Effector memory CD8-positive, alpha-beta T cell (primary cell): ENCODE measurements at places on chromosomes 6 and 20.

DNA sequence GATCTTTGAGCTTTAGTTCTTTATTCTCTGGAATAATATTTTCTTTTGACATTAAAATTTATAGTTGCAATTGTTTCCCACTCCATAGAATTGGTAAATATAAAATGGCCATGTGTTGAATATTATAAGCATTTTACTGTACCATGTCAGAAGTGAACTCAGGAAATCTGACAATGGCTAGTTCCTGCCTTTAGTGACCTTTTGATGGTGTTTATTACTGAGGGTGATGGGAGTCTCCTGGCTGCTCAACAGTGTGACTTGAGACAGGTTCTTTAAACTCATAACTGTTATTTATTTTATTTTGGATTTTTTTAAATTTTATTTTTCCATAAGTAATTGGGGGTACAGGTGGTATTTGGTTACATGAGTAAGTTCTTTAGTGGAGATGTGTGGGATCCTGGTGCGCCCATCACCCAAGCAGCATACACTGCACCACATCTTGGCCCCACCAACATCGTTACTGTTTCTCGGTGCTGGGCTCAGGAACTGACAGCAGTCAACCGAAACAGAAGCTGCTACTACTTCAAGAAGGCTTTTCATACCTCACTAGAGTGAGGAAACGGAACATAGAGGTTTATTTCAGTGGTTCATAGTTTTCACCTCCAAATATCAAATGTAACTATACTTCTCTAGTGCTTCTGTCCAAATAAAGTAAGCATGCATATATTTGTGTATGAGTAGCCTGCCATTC, 90.4 kb downstream of the PLEKHG1 start:
- no peak for DNase-seq

- no peak for DNase-seq
Observed at GRCh38 chr6:16947375-16948015, 154.4 kb upstream of the STMND1 start.

DNA sequence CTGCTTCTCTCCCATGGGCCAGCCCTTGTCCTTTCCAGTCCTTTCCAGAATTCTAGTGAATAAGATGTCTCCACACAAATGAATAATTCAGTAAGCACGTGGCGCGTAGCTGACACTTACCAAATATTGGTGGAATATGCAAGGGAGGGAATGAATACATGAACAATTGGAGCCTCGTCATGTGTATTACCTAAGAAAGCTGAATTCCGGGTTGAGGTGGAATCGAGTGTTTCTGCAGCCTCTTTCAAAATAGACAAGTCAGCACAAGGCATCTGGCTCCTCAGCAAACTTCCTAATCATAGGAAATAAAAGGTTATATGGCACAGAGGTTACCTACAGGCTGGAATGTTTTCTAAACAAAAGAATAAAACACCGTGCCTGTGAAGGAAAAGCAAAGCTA, 47.0 kb upstream of the NT5E start:
- DNase-seq, result no peak

GRCh38 chr20:45904583-45905504, 7.1 kb downstream of the PLTP start:
- no peak for DNase-seq

GRCh38 chr6:111411046-111411445, 72.0 kb downstream of the REV3L start:
- DNase-seq, result no peak

DNA sequence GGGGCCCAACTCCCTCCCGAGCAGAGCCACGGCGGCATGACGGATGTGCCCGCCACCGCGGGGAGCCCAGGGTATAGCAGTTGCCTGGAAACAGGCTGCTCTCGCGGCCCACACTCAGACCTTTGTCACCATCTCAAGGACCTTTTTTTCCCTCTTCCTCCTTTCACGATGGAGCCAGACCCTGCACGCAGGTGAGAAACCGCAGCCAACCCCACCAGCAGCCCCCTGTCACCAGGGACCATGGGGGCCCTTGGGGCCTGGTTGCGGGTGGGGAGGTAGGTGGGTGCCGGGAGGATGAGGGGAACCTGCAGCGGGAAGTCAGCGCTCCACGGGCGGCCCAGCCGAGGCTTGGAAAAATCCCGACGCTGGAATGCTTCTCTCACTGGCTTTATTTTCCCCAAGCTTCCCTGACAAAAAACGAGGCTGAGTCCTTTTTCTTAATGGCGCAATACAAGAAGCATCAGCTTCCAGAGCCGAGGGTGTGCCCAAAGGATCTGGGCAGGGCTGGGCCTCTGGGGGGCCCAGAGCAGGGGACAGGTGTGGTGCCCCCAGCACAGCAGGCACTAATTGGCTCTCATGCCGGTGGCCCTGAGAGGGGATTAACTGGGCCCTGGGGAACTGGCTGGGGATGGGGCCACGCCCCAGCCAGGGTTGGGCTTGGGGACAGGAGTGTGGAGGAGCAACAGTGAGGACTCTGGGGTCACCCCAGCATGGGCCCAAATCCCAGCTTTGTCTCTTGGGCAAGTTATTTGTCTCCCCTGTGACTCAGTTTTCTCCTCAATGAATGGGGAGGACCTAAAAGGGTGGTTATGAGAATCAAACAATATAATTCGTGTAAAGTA, 23.9 kb downstream of the NOL4L start:
- DNase-seq, result no peak

GRCh38 chr20:57893366-57893999, 183.7 kb upstream of the PMEPA1 start:
- no peak for DNase-seq

DNA sequence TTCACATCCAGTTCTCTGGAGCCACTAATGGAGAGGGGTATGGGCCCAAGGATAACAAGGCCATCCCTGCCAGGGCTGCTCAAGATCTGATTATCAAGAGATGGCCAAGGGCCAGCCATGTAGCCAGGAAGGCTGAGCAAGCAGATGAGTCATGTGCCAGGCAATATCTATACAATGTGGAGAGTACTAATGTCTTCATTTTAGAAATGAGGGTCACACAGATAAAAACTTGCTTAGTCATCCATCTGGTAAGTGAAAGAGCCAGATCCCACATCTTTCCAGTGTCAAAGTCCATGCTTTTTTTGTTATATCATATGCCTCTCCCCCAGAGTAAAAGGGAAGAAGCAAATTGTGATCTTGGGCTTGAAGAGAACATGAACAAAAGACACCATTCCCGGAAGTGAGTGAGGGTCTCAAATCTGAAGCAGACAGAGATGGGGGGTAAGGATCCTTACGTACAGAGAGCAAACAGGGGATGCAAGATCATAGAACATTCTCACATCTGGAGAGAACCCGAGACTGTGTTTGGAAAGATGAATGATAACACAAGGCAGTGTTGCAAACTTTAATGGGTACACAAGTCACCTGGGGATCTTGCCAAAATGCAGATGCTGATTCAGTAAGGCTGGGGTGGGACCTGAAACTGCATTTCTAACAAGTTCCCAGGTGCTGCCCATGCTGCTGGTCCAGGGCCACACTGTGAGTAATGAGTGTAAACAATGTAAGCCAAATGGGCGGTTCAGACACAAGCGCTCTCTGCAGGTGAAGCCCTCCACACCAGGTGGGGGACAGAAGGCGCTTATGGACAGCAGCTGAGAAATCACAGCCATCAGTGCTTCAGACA, 20.0 kb upstream of the GSTA3 start:
- DNase-seq, result no peak

GRCh38 chr20:32465092-32465900, 107.2 kb downstream of the ASXL1 start:
- DNase-seq, result no peak

- DNase-seq, result no peak
Observed at GRCh38 chr6:159513074-159513720, 179.8 kb downstream of the SOD2 start.

- DNase-seq, result no peak
Observed at GRCh38 chr6:165829376-165829775, 166.3 kb upstream of the PDE10A start.

DNA sequence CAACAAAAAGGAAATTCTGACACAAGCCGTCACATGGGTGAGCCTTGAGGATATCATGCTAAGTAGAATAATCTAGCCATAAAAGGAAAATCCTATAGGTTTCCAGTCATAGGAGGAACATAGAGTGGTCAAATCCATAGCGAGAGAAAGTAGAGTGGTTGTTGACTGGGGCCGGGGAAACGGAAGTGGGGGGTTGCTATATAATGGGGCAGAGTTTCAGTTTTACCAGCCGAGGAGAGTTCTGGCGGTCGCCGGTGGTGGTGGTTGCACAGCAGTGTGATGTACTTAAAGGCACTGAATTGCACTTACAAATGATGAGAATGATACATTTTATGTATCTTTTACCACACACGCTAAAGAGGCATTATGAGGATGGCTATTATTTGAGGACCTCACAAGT, 4.9 kb downstream of the GPR31 start:
- peak; percentile 31 for DNase-seq

- DNase-seq, result no peak
Observed at GRCh38 chr20:17613328-17614175, 43.7 kb downstream of the DSTN start.

DNA sequence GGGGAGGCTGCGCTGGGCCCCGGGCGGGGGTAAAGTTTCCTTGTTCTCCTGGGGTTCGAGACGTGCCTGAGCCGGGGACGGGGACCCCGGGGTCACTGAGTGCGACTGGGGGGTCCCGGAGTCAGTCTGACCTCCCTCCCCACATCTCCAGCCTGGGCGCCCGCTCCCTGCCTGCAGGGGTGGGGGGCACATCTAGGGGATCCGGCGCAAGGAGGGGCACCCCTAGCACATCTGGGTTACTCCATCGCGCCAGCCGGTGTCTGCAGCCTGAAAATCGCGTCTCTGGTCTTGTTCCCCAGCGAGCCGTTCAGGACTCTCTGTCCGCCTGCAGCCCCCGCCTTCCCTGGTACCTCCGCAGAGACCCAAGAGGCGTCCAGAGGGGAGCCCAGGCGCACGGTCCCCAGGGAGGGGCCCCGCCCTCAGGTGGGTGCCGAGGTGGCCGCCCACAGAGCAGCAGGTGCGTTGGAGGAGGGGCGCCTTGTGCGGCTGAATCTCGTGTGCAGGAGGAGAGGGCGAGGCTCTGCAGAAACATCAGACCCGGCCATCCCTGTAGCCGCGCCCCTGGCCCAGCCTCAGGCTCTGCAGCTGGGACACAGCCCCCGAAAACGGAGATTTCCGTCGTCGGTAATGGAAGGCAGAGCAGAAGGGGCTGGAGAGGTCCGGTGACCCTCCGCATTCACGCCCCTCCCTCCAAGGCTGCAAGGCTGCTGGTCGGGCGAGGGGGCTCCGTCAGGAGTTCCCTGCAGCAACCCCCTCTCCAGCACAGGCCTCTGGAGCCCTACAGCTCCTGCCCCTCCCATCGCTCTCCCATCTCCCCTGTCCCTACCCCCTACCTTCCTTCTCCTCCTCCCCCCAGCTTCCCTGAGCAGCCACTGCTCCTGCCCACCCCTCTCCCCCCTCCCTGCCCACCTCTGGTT, 628 bp upstream of the CHRNA4 start:
- no peak for DNase-seq

- DNase-seq, result no peak
Observed at GRCh38 chr20:8909596-8909995, 159.3 kb upstream of the PLCB4 start.

DNA sequence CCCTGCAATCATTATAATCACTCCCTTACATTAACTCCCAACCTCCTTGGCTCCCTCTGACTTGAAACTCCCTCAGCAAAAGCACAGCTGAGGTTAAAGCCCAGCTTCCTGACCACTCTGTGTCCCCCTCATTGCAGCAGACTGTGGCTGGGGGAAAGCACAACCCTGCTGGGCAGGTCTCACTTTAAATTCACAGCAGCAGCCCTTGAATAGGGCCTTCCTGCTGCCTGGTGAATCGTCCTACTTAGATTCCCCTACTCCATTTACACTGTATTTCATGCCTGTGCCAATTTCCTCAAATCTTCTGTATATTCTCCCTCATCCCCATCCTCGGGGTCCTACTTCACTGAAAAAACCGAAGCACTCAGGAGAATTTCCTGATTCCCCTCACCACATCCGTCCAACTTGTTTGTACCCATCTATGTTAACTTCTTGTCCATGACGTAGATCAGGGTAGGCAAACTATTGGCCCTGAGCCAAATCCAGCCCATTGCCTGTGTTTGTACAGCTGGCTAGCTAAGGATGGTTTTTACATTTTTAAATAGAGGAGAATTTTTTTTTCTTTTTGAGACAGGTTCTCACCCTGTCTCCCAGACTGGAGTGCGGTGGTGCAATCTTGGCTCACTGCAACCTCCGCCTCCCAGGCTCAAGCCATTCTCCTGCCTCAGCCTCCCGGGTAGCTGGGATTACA, 31.5 kb upstream of the GCM1 start:
- DNase-seq, result no peak

- no peak for DNase-seq
Observed at GRCh38 chr20:45538209-45538799, 978 bp downstream of the WFDC6 start.

DNA sequence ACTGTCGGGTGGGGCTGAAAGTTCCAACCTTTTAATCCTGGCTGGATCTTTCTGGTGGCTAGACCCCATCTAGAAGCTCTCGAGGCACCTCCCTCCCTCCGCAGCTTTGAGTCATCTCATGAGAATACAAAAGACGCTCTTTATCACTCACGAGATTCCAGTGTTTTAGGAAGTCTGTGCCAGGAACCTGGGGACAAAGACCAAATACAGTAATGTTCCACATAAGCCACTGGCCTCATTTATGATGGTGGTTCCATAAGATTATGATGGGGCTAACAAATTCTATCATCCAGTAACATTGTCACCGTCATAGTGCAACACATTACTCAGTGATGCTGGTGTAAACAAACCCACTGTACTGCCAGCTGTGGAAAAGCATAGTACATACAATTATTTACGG, 48.7 kb downstream of the NCOA7 start:
- no peak for DNase-seq

DNA sequence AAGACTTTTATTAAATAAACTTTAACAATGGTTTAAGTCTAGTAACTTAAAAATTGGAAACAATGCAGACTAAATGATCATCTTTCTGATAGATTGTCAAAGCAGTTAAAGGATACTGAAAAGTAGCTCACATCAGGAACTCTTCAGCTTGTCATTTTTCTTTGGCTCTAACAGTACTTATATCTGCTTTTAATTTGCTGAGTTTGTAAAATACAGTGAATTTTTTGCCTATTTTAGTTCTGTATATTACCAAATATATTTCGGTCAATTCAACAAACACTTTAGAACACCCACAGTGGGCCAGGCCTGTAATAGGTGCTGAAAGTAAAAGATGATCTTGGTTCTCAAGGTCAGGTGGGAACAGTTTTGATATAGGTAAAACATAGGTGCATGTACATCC, 22.3 kb downstream of the MKKS start:
- DNase-seq, result no peak

DNA sequence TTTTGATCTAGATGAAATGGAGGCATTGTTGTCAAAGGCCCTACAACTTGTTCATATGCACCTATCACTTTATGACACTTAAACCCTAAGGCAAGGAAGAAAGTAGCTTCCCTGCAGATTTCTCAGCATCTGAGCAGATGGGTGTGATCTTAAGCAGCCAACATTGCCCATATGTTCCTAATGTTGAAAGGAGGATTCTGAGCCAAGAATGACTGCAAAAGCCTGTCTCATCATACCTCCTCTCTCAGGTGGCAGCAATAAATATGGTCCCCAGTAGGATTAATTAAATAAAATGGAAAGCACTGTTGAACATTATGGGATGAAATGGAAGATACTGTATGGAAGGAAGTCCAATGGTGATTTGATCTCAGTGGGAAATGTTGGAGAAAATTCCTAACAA, 538.1 kb upstream of the MAN1A1 start:
- DNase-seq, result no peak

GRCh38 chr6:16762268-16762549, 949 bp upstream of the ATXN1 start:
- no peak for DNase-seq

GRCh38 chr6:130215526-130215925, 7.2 kb downstream of the SAMD3 start:
- DNase-seq, result peak; percentile 44
